NCI-H1048 (cell line): ENCODE measurements at places on chromosomes 5 and 9.
A peak's percentile ranks its signal among the peaks of the same experiment; 100 is the strongest.

DNA sequence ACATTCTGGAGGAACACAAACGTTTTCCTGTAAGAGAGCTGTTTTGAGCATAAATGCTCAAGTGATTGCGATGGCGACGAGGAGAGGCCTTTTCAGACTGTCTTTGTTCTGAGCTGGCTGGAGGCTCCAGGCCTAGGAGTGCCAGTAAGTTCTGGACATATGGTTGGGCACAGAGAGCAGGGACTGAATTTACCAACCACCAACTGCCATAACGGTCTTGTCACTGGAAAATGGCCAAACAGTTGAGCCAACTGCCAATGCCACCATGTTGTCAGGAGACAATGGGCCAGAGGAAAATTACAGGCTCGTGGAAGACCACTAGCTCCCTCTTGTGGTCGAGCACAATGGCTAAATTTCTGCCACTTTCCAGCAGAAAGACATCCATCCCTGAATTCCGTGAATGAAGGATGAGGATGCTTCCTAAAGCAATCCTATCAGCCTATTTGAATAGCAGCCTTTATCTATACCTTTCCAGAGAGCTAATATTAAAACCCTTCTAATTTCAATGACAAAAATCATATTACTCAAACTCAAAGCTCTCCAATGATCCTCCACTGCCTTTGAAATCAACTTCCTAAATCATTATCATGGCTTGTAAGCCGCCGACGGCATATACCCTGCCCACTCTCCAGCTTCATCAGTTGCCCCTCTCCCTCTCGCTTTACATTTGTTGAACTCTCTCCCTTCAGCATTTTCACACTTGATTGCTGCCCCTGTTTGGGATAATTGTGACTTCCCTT is 66.9 kb upstream of the GLIS3 start:
- peak; percentile 59 for DNase-seq

- DNase-seq = no peak
These were observed 86.9 kb upstream of the ERCC6L2 start for GRCh38 chr9:95788521-95788991.

- no peak for DNase-seq
These were observed 212.7 kb upstream of the FAM174A start for GRCh38 chr5:100322483-100322882.

GRCh38 chr9:104993291-104993963 is 65.5 kb upstream of the ABCA1 start:
- DNase-seq = no peak

DNA sequence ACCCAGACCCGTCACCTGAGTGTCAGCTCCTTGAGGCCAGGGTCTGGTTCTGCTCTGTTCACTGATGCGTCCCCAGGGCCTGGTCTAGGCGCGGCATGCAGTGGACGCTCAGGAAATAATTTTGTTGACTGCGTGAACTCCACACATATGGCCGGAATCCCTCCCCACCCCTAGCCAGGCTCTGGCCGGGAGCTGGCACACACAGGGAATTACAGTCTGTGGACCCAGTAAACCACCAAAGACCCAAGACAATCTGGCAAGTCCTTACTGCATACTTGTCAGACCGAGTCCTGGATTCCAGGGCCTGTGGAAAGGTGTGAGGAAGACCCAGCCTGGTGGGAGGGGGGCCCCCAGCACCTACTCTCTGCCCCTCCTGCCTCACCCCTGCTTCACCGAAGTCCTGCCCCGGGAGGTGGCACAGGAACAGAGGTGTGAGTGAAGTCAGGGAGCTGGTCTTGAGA is 113.0 kb upstream of the IER5L start:
- no peak for DNase-seq

DNA sequence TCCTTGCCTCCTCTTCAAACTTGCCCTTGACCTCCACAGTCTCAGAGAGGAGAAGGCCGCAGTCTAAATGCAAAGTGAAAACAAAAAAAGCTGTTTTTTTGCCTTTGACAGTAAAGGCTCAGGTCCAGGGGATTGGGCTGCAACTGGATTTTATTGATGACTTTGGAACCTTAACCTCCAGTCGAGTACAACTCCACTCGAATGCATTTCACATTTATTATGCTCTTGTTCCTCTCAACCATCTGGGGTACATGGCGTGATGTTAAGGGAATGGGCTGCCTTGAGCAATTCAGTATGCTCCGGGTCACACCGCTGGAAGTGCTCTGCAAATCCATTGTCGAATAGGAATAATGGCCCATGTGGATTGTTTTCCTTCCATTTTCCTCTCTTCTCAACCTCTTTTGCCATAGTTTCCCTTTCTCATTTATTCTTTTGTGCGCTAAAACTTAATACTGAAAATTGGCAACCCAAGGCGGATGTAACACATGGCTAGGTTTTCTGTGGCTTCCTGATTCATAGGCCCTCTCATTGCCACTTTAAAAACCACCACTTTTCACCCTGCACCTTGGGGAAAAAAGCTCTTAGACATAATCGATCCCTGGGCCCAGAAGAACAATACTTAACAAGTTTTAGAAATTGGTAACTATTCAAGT is 34.3 kb downstream of the ITK start:
- DNase-seq = no peak

DNA sequence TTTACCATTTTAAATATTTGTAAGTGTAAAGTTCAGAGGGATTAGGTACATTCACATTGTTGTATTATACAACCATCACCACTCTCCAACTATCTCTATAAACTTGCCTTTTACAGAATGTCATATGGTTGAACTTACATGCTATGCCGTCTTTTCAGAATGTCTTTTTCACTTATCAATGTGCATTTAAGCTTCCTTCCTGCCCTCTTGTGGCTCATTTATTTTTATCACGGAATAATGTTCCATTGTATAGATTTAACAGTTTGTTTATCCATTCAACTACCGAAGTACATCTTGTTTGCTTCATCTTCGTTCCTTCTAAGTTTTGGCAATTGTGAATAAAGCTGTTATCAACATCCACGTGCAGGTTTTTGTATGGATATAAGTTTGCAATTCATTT is 133.3 kb upstream of the C6 start:
- no peak for DNase-seq

GRCh38 chr9:20315677-20316076 is 306.6 kb downstream of the MLLT3 start:
- no peak for DNase-seq

GRCh38 chr9:14488421-14489190 is 174.7 kb upstream of the NFIB start:
- DNase-seq = no peak

DNA sequence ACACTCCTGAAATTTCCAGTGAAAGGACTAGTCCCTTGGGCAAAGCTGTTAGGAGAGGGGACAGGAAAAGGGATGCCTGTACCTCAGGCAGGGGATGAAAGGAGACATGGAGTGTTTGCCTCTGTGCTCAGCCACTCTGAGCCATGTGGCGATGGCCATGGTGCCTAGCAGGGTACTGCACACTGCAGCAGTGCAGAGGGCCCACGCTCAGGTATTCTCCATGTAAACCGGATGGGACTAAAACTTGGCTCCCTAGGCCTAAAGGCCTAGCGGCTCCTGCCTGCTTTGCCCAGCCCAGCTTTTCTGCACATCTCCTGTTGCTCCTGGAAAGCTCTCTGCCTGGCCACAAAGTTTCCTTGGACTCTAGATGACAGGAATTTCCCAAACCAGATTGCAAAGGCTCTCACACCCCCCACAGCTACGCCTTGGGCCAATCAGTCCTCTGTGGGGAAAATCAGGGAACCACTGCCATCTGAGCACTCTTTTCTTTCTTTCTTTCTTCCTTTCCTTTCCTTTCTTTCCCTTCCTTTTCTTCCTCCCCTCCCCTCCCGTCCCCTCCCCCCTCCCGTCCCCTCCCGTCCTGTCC is 44.3 kb downstream of the HABP4 start:
- DNase-seq = no peak

- no peak for DNase-seq
These were observed 318.6 kb downstream of the CDH9 start for GRCh38 chr5:26719803-26720202.

DNA sequence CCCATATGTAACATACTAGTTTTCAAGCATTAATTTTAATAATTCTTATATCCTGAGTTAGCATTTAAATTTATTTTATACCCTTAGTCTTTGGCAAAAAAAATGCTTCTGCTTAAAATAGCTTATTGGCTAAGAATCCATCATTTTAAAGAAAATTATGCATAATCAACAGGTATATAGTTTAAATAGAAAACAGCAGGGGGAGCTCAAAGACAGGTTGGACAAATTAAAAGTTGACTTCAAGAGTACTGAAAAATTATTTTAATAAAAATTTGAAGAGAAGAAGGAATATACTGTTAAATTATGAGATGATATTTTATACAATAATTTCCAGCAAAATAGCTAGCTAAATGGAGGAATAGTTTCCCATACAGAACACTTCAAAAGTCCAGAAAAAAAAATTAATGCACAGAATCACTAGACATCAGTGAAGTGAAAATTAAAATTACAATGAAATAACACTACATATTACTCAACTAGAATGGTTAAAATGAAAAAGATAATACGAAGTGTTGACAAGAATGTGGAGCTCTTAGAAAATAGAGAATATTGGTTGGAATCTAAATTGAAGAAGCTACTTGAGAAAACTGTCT is 387.1 kb downstream of the PDE4D start:
- no peak for DNase-seq

- no peak for DNase-seq
These were observed 40.3 kb upstream of the TNFAIP8 start for GRCh38 chr5:119315516-119315949.

DNA sequence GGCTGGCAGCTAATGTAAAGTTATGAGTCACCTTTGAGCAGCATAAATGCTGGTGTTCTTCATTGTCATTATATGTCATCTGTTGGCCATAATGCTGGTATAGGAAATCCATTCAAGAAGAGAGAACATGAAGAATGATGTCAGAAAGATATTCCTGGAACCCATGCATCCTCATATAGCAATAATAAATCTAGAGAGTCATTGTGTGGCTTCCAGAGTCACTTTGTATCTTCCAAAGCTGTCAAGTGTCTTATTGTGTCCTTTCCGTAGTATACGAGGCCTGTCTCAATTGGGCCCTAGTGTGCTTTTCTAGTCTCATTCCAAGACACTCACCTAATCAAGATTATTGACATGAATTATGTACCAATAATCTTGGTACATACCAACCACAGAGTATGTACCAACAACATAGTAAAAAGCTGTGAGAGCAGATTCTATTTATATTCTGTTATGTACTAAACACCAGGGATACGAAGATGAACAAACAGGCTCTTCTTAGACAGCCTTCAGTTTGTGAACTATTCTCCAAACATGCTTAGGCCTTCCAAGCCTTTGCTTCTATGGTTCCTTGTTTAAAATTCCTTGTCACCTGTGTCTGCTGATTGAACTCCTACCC is 110.1 kb downstream of the ERCC6L2 start:
- no peak for DNase-seq

GRCh38 chr9:120659209-120659608 is 55.1 kb downstream of the MEGF9 start:
- no peak for DNase-seq

- DNase-seq = no peak
These were observed 93.1 kb downstream of the MRPS27 start for GRCh38 chr5:72226950-72227349.

GRCh38 chr9:99511723-99512122 is 289.6 kb downstream of the SEC61B start:
- no peak for DNase-seq

- no peak for DNase-seq
These were observed 718 bp upstream of the DENND4C start for GRCh38 chr9:19229595-19230354.

DNA sequence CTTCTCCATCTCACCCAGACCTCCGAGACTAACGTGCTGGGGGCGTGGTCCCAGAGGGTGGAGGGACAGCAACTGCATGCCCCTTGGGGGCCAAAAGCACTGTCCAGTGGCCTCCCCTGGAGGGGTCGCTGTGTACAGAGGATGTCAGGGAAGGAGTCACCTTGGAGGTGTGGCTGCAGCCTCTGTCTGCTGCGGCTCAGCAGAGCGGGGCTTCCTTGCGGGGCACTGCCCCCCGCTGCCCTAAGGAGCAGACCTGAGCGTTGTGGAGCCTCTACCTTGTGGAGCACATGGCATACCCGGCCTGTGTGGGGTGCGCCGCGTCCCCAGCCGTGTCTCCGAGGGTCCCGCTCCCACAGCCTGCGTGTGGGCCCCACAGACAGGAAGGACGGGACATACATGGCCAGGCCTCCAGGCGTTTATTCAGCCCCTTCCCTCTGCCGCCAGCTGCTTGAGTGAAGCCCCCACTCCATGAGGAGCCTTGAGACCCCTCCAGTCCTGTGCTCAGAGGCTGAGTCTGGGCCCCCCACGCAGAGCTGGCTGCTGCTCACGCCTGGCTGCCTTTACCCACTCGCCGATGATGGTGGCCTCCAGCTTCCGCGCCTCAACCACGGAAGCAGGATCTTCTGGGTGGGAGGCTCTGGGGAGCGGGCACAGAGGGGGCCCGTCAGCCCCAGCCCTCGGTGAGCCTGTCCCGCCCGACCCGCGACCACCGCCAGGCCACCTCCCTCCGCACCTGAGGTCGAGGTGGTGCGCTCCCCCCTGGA is 4.2 kb downstream of the DPP7 start:
- no peak for DNase-seq

- DNase-seq = no peak
These were observed 74.7 kb upstream of the SPTLC1 start for GRCh38 chr9:92189782-92190535.

DNA sequence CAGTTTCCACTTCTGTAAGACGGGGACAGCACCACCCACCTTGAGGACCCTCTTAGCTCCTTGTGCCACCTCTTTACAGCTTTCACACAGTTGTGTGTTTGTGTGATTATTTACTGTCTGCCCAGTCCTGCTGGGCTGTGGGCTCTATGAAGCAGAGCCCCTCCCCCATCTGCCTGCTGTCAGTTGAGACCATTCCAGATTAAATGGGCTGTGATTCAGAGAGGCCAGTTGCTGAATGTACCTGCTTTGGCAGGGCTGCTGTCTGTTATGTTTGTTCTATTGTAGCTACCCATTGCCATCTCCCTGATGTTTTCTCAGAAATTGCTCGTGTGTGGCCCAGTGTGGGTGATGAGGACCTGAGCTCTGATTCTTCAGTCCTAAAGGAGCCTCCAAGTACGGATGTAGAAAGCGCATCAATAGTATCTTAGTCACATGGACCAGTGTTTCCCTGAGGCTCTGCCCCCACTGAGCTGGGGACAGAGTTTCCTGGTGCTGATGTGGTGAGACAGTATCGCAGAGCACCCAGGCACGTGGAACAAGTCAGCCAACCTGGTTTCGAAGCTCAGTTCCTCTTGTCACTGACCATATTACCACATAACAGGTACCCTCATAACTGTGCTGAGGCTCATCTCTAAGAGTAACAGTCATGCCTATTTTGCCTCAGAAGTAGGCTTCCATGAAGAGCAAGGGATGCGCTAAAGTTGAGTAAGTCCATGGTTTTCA is 3.7 kb downstream of the ANGPTL2 start:
- DNase-seq = no peak

GRCh38 chr5:669111-669841 is 23.9 kb downstream of the TPPP start:
- no peak for DNase-seq
